ENCODE measurements at places on chromosomes 3 and 15.

- DNase-seq = peak; percentile 14
Observed at GRCh38 chr3:50194903-50195500, 3.6 kb downstream of the GNAT1 start.

DNA sequence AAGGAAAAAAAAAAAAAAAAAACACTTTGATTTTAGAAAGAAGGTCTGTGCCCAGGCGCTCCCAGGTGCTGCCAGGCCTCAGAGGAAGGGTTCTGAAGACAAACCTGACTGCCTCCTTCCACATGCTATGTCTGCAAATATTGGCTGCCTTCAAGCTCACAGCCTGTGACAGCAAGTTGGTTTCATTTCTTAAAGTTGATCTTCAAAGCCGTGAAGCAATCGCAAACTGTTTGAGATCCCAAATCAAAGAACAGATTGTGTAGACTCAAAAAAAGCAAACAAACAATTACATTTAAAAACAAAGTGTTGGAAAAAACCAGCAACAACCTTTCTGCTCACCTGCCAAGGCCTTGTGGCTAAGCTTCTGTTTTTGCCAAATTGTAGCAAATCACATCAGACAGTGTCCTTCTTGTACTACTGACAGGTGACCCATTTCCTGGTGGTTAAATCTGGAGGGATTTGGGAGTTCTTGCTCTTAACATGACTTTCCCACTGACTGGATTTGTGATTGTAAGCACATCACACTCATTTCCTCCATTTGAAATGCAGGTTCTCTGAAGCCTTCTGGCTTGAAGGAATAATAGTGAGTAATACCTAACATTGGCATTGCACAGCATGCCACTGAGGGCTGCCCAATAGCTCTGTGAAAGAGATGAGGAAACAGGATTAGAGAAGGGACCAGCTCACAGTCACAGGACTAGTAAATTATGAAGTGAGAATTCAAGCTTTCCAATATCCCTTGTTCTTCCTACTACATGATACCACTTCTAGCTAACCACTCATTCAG lies 502.4 kb downstream of the LPP start:
- no peak for DNase-seq

DNA sequence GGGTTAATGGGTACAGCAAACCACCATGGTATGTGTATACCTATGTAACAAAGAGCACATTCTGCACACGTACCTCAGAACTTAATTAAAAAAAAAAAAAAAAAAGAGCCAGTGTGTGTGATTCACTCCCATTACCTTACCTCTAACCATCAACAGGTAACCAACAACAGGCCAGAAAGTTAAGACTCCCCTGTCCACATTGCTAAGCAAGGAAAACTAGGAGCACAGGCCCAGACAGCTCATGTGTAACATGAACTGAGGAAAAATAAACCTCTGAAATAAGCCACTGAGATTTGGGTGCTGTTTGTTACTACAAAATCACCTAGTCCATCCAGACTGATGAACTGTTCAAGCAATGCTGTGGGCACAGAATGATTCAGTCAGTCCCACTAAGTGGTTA lies 6.0 kb downstream of the KATNBL1 start:
- DNase-seq = no peak

GRCh38 chr15:101583284-101583683 lies 68.9 kb downstream of the TM2D3 start:
- no peak for DNase-seq

GRCh38 chr3:99760629-99761028 lies 57.0 kb upstream of the CMSS1 start:
- DNase-seq = no peak

DNA sequence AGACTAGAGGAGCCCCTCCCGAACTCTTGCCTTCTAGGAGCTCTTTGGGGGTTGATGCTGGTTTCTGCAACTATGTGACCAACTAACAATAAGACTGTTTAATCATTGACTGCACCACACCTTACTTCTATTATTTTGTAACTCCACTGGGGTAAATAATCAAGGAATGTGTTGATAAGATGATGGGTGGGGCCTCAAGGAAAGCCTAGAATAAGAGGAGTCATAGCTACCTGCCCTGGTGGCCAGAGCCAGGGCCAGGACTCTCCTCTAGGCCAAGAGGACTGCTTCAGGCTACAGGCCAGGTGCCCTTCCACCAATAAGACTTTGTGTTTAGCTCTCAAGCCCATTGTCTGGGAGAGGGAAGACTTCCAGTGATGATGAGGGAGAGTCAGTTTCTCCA lies 41.2 kb upstream of the PIAS1 start:
- no peak for DNase-seq

GRCh38 chr3:4623421-4623999 lies 130.4 kb downstream of the ITPR1 start:
- no peak for DNase-seq

- DNase-seq = no peak
Observed at GRCh38 chr3:96264701-96265100, 549.7 kb upstream of the EPHA6 start.

DNA sequence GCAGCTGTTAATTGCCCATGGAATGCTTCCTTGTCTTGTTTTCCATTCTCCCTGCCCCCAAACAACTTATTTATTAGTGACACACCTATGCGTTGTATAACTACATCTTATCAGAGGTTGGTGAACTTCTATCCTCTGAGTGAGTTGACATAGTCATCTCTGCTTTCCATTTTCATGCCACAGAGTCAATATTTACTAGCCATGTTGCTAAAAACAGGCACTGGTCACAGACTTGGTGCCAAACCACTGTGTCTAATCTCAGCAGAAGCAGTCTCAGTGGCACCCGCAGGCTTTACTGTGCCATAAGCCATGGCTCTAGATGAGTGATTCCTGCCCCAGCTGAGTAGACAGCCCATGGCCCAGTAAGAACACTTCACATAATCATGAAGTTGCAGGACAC lies 26.5 kb downstream of the DAPK2 start:
- DNase-seq = no peak

GRCh38 chr3:148599481-148599880 lies 98.2 kb upstream of the AGTR1 start:
- no peak for DNase-seq

GRCh38 chr3:138089091-138089490 lies 26.3 kb downstream of the DZIP1L start:
- DNase-seq = no peak

DNA sequence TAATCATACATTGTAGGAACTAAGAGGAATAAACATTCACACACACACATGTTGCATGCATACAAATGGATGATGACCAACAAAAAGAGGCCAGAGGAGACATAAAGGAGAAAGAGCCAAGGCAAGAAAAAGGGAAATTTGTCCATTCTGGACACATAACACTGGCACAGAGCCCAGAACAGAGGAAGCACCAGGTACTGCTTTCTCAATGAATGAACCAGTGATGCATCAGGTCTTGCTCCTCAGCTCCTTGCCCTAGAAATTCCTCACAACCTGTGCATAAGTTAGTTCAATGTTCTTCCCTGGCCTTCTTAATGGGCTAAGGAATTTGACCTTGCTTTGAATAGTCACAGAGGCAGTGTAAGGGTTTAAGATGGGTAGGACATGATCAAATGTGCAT lies 270.3 kb downstream of the ERC2 start:
- DNase-seq = no peak

DNA sequence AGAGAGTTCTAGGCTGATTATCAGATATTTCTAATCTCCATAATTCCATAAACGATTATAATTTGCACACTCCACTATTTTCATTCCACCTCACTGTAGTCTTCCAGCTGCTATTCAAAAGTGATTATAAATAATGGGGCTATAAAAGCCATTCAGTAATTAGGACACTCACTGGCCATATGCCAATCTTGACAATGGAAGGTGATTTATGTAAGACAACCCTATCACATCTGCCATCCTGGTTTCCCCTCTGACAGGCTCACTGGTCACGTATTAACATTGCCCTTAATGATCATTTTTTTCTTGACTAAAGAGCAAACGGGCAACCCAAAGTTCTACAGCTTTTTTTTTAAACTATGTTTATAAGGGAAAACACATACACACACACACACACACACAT lies 402.4 kb downstream of the MAGI1 start:
- no peak for DNase-seq

DNA sequence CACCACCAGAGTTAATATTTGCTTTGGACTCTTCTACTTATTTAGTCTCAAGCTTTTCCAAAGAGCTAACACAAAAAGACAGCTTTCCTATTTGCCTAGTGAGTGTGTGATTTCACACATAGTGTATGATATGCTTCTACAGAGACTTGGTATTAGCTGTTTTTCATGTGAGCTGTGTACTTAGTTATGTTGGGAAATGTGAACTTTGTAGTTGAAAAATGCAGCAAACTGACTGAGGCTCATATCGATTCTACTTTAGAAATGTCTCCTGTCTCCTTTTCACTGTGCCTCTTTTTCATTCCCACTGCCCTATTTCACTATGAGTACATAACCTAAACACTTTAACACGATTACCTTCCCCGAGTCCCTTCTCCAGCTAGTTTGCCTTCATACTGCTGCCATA lies 136.5 kb downstream of the ALCAM start:
- DNase-seq = no peak

GRCh38 chr3:31184261-31185061 lies 290.0 kb upstream of the GADL1 start:
- DNase-seq = no peak

- no peak for DNase-seq
Observed at GRCh38 chr3:35305406-35305805, 333.9 kb upstream of the ARPP21 start.

DNA sequence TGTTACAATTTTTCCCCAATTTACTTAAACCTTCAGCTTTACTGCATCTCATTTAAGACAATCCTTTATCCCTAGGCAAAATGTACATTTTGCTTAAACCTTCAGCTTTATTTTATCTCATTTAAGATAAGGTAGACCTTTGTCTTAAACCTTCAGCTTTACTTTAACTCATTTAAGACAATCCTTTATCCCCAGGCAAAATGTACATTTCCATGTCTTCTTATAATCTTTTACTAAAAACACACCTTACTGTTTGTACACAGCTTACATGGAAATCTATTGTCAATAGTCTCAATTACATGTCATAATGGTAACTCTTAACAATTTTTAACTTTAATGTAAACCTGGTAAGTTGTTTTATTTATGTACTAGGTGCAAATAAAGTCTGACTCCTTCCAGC lies 58.7 kb upstream of the MKRN3 start:
- DNase-seq = no peak

DNA sequence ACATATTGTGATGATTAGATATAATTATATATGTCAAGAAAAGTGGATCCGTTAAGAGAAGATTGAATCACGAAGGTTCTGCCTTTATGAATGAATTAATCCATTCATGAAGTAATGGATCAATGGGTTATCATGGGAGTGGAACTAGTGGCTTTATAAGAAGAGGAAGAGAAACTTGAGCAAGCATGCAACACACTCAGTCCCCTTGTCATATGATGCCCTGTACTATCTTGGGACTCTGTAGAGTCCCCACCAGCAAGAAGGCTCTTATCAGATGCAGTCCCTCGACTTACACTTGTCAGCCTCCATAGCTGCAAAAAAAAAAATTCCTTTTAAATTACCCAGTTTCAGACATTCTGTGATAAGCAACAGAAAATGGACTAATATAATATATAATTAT lies 301.9 kb downstream of the RAP2B start:
- no peak for DNase-seq

DNA sequence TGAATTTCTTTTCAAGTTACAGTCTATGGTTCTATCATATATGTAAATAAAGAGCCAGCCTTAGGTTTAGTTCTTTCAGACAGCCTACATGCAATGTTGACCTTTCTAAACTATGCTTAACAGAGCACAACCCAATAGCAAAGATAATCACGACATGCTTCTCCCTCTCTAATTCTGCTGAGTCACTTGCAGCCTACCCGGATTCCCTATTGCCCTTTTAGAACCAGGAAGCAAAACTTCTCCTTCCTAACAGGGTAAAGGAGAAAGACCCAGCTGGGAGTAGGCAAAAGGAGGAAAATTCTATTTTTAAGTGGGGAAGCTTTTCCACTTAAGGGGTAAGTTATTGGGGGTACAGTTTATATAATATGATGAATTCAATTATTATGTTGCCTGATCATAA lies 79.3 kb downstream of the SLC7A14 start:
- DNase-seq = no peak

- DNase-seq = no peak
Observed at GRCh38 chr3:58112185-58112535, 98.6 kb downstream of the DNASE1L3 start.
